ENCODE measurements at places on chromosomes 5 and 9.

DNA sequence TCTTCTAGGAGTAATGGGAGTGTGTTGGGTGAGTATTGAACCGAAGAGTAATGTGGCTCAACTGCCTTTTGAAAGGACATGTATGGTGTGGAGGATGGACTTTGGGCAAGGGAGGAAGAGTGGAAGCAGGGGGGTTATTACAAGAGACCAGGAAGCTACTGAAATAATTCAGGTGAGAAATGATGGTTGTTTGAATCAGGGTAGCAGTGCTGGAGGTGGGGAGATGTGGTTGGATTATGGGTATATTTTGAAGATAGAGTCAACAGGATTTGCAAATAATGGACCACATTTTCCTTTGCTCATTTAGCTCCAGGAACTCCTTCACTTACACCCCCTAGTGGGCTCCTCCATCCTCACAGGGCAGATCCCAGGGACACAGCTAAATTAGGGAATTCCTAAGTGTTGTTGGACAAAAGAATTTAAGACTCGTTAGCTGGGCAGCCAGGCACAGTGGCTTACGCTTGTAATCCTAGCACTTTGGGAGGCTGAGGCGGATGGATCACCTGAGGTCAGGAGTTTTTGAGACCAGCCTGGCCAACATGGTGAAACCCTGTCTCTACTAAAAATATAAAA, 1.2 kb upstream of the SLC4A9 start:
- no peak for DNase-seq

GRCh38 chr5:133272345-133272744, 220.5 kb downstream of the HSPA4 start:
- no peak for DNase-seq

DNA sequence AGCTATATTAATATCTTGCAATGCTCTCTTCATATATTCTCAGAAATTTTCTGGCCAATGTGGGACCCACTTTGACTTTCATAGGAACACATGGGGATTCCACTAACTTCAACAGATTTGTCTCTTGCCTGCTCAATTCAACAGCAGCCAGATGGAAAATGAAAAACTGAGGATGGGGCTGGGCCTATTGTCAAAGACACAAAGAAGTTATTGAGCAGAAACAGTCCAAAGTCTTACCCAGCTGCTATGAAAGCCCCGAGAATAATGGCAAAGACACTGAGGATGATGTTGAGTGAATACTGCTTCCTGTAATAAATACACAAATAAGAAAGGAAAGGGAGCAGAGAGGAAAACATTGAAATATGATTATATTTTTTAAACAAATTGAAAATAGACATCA, 32.6 kb downstream of the SLC35D2 start:
- no peak for DNase-seq

- no peak for DNase-seq
Observed at GRCh38 chr5:53874409-53874808, 314.0 kb downstream of the NDUFS4 start.

DNA sequence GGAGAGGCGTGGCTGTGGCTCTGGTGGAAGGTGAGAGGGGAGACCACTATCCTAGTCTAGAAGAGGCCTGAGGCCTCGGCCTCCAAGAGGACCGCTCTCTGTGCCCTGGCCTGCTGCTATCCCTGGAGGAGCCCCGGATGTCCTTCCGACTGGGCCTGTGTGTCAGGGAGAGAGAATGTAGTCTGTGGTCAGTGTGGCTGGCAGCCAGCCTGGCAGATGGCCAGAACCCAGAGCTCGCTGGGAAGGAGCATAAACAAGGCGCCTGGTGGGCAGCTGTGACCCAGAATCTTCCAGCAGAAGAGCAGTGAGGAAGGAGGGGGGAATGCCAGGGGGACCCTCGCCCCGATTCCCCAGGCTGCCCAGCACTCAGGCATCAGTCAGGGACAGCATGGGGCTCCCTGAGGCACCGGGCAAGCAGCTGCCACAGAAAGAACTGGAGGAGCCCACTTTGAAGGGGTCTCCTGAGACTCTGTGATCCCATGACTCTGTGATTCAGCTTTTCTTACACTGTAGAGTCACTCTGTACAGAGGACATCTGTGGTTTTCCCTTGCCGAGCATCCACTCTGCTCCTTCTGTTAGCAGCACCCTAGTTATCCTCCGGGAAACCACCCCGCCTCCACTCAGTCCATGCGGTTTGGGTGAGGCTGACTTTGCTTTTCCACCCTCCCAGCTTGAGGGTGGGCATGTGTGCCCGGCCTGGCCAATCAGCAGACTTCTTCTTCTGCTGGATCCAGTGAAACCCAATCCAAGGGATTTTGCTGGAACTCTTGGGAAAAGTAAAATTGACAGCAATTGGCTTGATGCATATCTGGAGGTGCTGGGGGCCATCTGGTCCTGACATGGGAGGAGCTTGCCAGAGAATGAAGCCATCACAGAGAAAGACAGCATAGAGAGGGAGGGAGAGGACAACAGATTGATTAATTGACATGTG, 46.2 kb upstream of the PWWP2A start:
- no peak for DNase-seq

GRCh38 chr9:134633362-134634142, 8.1 kb upstream of the COL5A1 start:
- no peak for DNase-seq

GRCh38 chr5:84265130-84265529, 119.5 kb downstream of the EDIL3 start:
- no peak for DNase-seq

DNA sequence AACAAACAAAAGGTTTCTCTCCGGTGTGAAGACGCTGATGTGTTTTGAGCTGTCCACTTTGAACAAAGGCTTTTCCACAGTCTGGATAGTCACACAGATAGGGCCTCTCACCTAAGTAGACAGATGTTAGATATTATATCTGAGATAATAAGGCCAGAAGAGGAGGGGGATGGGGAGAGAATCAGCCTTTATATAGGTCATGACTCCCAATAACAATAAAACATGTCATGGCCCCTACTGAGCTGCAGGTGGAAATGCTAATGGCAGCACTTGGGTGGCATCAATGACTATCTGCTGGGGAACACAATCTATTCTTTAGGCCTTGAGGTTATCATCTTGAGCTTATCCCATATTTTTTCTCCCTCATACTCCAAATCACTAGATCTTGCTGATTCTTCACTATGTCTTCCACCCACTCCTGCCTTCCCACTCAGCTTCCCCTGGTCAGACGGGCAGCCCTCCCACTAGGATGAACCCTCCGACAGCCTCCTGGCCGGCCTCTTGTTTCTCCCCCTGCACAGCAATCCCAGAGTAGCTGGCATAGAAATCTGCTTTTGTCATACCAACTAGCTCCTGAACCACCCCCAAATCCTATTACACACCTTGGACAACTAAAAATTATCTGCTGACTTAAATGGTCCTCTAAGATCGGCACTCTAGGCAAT, 11.5 kb upstream of the SLC35D2 start:
- DNase-seq, result no peak

- DNase-seq, result no peak
Observed at GRCh38 chr9:85263288-85263687, 478.5 kb downstream of the AGTPBP1 start.

DNA sequence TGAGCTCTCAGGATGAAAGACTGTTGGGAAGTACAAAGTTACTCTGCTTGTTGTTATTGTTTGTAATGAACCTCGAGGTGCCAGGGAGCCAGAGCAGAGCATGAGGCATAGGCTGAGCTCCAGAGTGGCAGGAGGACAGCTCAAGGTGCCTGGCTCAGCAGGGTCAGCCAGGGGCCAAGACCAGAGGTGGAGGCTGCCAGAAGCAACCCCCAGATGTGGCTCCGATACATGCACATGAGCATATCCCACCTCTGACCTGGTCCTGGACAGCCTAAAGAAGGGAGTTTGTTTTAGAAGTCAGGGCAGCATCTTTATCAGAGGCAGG, 105.6 kb downstream of the PSD2 start:
- DNase-seq, result no peak

DNA sequence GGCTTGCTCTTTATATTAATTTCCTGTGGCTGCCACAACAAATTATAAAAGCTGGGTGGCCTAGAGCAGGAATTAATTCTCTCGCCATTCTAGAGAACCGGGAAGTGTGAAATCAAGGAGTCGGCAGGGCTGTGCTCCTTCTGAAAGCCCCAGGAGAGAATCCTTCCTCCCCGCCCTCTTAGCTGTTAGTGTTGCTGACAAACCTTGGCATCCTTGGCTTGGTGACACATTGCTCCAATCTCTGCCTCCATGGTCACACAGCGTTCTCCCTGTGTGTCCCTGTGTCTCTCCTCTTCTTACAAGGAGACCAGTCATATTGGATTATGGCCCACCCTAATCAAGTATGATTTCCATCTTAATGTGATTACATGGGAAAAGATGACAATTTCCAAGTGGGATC, 55.9 kb upstream of the NEURL1B start:
- no peak for DNase-seq

DNA sequence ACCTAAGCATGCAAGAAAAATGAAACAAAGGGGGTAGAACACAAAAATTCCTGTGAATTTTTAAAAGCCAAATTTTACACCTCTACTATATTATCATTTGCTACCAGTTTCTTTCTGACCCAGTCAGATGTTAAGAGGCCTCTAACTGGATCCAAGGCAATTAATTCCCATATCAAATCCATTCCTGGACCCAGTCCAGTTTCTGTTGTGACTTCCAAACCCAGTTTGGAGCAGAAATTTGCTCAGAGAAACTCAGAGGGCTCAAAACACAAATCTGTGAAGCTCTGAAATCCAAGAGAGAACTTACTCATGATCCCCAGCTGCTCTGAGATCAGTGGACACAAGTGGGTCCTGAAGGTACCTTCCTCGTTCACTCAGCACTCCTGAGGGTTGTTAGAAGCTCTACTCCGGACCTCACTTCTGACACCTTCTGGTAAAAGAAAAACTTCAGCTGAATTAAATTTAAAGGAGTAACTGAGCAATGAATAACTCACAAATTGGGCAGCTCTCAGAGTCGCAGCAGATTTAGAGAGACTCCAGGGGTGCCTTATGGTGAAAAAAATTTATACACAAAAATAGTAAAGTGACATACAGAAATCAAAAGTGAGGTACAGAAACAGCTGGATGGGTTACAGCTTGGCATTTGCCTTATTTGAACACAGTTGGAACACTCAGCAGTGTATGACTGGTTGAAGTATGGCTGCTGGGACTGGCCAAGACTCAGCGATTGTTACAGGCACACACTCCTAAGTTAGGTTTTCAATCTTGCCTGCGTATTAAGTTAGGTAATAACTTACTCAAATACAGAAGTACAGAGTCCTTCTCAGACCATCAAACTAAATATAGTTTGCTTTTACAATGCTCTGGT, 32.4 kb downstream of the INSL4 start:
- DNase-seq, result no peak

DNA sequence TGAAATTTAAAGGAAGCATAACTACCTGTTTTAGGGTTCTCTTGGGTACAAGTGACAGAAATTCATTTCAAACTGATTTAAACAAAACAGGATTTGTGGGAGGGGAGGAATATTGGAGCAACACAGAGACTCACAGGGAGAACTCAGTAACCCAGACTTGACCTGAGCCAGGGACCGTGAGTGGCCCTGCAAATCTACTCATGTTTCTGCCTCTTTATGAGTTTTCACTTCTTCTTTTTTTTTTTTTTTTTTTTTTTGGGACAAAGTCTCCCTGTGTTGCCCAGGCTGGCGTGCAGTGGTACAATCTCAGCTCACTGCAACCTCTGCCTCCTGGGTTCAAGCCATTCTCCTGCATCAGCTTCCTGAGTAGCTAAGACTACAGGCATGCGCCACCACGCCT, 405.6 kb upstream of the ZNF608 start:
- no peak for DNase-seq

DNA sequence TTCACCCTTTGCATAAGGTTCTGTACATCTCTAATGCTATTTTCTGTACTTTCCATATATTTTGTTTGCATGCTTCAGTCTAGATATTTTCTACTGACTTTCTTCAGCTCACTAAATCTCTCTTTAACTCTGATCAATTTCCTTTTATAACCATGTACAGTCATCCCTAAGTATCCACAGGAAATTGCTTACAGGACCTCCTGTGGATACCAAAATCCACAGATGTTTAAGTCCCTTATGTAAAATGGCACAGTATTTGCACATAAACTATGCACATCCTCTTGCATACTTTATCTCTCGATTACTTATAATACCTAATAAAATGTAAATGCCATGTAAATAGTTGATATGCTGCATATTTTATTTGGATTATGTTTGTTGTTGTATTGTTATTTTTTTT, 442.1 kb downstream of the TLE4 start:
- DNase-seq, result no peak

DNA sequence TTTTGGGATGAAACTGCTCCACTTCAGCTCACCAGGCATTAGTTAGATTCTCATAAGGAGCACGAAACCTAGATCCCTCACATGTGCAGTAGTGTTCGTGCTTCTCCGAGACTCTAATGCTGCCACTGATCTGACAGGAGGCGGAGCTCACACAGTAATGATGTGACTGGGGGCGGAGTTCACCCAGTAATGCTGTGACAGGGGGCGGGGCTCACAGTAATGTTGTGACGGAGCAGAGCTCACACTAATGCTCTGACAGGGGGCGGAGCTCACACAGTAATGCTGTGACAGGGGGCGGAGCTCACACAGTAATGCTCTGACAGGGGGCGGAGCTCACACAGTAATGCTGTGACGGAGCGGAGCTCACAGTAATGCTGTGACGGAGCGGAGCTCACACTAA, 27.1 kb upstream of the LRRC14B start:
- no peak for DNase-seq

DNA sequence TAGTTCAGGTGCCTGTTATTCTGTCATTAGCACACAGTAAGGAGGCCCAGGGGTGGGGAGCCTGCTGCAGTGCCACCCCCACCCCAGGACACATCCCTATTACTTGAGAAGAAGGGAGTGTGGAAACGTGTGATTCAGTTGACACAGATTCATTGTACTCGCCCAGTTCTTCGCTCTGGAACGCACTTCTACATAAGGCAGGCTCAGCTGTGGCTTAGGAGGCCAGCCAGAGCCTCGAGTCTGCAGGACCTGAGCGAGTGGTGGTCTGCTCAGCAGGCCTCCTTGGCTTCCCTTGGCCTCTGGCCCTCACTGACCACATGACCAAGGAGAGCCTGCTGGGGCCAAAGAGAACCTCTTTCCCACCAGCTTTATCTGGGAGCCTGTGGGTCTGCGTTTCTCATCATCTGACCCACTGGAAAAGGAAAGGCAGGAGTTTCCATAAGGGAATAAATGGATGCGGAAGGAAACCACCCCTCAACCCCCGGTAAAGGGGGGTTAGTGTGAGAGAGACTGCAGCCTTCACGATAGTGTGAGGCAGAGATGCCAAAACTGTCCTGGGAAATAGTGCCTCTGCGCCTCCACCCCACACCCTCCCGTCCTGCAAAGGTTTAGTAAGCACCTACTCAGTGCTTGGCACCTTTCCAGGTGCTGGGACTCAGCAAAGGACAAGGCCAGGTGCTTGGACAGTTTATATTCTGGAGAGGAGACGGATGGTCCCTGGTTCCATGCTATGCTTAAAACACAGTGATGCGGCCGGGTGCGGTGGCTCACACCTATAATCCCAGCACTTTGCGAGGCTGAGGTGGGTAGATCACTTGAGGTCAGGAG, 73.7 kb downstream of the PPARGC1B start:
- no peak for DNase-seq

All from activated gamma-delta T cell treated with Interleukin-2 at 50 U/mL for 16 hours (primary cell).